ENCODE measurements at places on chromosomes 6 and 20.

DNA sequence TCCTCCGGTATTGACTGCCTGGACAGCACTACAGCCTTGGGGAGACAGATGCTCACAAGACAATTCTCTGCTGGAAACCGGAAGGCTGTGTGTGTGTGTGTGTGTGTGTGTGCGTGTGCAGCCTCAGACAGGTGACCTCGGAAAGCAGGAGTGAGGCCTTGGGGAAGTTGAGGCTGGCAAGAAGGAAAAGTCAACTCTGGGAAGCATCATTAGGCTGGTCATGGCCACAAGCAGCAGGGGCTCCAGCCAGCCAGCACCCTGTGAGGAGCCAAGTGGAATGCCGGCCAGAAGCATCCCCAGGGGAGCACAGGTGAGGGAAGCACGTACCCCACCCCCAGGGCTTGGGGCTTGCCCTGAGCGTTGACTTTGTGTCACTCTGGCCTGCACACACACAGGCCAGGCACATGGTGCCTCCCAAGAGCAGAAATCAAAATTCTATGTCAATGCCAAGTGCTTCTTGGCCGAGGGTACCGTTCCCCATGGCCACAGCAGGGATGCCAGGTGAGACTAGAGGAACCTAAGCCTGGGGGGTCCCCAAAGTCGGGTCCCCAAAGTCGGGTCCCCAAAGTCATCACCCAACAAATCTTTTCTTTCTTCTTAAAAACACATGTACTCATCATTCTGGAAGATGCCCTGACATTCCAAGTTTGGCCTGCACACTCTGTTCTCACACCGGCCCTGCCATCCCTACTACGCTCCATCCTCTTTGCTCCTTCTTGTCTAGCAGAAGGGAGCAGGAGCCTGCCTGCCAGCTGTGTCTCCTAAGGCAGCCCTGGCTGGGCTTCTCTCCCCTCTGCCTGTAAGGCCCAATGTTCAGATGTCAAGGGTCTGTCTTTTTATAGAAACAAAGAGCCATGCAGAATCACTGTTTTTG is 26.7 kb downstream of the FOXA2 start:
- DNase-seq: no peak

GRCh38 chr20:4086771-4087687 is 71.7 kb upstream of the RNF24 start:
- DNase-seq: no peak

DNA sequence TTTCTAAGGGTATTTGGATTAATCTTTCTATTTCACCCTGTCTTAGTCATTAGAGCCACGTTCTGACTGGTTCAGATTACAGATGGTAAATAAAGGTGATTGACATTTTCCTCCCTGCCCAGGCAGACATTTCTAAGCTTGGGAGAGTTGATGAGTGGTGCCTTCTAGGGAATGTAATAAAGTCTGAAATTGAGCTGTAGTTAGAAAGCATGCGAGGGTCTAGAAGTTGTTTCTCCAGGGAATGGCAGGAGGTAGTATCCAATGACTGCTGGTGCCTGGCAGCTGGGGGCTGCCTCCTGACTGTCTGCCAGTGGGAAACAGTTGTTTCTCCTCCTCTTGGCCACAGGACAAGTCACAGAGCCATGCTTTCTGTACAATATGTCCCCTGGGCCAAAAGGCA is 14.6 kb downstream of the EDN3 start:
- DNase-seq: no peak

GRCh38 chr6:118216751-118217150 is 309.7 kb downstream of the SLC35F1 start:
- DNase-seq: no peak

DNA sequence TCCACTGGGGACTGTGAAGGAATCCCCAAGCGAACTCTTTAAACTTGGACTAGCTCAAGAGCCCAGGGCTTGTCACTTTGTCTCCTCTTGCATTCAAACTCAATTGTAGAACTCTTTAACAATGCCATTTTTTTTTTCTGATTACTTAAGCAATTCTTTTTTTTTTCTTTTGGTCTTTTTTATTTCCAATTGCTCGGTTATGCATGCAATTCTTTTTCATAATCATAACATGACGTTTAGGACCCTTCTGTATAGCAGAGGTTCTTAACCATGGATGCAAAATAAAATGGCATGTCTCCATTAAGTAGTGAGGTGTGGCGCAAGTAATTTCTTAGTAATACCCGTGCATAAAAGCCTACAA is 466 bp upstream of the BFSP1 start:
- no peak for DNase-seq

GRCh38 chr6:32852018-32852843 is 1.3 kb downstream of the TAP1 start:
- DNase-seq: no peak

GRCh38 chr6:155974359-155974758 is 518.7 kb upstream of the NOX3 start:
- no peak for DNase-seq

GRCh38 chr6:96991618-96992342 is 67.3 kb downstream of the KLHL32 start:
- DNase-seq: no peak

DNA sequence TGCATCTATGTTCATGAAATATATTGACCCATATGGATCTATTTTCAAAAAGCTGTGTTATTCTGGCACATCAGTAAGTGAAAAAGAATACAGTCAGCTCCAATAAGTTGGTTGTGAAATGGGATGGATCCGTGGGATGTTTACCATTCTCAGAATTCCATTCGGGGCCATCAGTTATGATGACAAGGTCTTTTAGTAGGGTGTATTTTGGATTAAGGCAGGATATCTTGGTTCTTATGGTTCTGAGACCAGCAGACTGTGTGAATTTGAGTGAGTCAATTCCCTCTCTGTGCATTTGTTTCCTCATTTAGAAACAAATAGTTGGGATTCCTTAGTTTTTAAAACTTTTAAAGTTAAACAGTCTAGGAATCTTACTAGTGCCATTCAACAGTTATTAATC is 287.4 kb downstream of the CD109 start:
- DNase-seq: no peak

- DNase-seq: no peak
These were observed 1.1 kb upstream of the MBOAT1 start for GRCh38 chr6:20213271-20213798.

- DNase-seq: no peak
These were observed 839 bp upstream of the HRH3 start for GRCh38 chr20:62220666-62221568.

- no peak for DNase-seq
These were observed 111.6 kb downstream of the DTNBP1 start for GRCh38 chr6:15551262-15551661.

- no peak for DNase-seq
These were observed 319.7 kb upstream of the TCF21 start for GRCh38 chr6:133568970-133569889.

- no peak for DNase-seq
These were observed 503.6 kb downstream of the MMUT start for GRCh38 chr6:48959251-48960060.

GRCh38 chr6:56400273-56400672 is 152.9 kb upstream of the COL21A1 start:
- DNase-seq: no peak

- no peak for DNase-seq
These were observed 219.9 kb downstream of the ALDH8A1 start for GRCh38 chr6:134730013-134730412.

- DNase-seq: no peak
These were observed 149.1 kb upstream of the BEND3 start for GRCh38 chr6:107264357-107264840.

DNA sequence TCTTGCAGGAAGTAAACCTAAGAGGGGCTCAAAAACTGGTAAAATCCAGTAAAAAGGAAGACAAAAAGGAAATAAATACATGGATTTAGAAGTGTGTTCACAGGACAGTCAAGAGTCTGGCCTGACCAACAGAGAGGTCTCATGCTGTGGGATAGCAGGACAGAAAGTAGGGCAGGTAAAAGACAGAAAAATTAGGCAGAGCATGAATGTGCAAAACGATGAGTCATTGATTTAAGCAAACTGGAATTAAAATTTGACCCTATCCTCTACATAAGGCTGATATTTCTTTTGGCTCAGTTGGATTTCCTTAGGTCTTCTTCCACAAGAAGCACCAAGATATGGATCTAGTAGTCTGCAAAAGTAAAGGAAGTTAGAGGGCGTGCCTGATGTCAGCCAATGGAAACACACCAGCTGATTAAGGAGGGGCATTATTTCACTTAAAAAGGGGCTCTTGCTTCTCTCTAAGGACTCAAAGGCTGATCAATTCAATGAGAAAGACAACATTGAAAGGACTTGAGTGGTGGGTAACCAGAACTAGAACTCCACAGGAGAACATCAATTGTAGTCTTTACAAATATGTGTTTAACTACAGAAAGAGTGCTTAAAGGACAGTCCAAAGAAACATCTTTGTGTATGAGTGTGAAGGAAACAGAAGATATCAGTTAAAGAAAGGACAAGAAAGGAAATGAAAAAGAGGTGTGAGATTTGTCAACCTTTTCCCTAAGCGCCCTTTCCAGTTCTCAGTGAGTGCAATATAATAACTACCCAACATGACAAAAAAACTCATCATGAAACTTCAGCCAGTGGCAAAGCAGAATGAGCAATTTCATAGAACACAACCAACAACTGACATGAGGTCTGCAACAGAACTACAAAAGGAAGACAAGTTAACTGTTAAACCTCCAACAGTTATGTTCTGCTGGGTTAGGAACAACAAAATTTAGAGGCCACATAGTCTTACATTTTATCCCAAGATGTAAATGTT is 19.4 kb upstream of the MYB start:
- no peak for DNase-seq

DNA sequence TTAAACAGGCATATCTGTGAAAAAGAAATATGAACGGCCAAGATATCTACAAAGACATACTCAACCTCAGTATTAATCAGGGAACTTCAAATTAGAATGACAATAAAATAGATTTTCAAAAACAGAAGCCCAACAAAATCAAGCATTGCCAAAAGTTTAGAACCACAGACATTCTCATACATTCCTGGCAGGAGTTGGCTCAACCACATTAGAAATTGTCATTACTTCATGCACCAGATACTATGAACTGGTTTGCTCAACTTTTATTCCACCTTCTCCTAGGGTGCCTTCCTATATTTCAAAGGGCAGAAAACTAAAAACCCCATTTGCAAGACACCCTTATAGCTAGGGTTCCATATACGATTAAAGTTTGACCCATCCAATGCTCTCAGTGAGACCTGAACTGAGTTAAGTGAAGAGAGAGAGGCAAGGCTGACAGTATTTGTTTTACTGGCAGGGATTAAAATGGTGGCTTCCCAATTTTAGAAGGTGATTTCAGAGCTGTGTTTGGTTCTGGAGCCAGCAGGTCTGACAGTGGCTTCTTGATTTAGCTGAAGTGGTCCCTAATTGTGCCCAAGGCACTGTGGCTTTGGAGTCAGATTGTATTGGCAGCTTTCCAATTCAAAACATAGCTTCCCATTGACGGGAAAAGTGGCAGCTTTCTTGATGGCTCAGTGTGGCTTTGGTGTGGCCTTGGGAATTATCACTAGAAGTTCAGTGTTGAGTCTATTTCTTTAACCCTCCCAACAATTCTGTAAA is 77.1 kb upstream of the CDYL start:
- DNase-seq: no peak

GRCh38 chr6:38146021-38146733 is 326.6 kb downstream of the ZFAND3 start:
- no peak for DNase-seq

GRCh38 chr6:158758451-158758860 is 60.7 kb downstream of the EZR start:
- DNase-seq: no peak

GRCh38 chr20:45154183-45154582 is 20.5 kb upstream of the PI3 start:
- no peak for DNase-seq

GRCh38 chr6:110366256-110366655 is 8.1 kb upstream of the METTL24 start:
- DNase-seq: no peak

- DNase-seq: no peak
These were observed 130.8 kb downstream of the TPBG start for GRCh38 chr6:82494367-82494766.

- no peak for DNase-seq
These were observed 117.6 kb downstream of the TIAM2 start for GRCh38 chr6:155112757-155113156.

DNA sequence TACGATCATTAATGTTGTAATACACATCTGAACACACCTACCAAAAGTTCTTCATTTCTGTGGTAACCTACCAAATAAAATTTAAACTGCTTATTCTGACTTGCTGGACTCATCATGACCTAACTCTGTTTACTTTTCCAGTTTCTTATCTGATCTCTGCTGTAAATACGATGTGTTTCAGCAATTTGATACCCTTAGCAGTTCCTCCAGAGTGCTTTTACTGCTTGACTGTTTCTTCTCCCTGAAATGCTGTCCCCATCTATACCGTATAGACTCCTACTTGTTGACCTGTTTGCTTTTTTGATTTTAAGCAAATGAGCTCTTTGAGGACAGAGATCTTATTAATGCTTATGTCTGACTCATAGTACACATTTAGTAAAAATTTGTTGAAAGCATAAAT is 119.5 kb downstream of the SCAF8 start:
- DNase-seq: no peak

DNA sequence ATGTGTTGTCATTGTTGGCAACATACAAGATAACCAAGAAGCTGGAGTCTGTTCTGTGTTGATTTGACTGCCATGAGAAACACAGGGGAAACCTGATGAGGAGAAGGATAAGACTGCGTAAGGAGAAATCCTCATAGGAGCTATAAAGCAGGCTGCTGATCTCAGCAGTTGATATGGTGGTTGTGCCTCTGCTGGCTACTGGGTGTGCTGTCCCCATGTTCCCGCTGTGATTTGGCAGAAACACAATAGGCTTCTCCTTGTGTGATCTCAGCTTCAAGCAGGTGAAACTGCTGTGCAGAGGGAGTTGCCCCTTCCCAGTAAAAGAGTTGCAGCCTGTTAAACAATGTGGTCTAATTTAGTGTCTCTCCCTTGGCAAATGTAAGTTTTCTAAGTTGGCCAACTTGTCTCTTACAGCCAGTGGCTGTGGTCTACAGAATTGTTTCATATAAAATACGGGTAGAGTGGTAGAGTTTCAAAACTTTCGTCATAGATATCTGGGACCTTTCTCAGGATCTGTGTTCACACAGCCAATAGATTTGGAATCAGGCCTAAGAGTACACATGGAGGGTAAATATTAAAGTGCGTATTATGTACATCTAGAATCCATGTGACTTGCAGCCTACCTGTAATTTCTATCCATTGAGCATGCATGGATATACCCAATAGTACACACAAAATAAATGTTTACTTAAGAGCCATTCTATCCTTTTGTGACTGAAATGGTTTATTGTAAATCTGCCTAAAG is 78.4 kb downstream of the RNF144B start:
- DNase-seq: no peak

DNA sequence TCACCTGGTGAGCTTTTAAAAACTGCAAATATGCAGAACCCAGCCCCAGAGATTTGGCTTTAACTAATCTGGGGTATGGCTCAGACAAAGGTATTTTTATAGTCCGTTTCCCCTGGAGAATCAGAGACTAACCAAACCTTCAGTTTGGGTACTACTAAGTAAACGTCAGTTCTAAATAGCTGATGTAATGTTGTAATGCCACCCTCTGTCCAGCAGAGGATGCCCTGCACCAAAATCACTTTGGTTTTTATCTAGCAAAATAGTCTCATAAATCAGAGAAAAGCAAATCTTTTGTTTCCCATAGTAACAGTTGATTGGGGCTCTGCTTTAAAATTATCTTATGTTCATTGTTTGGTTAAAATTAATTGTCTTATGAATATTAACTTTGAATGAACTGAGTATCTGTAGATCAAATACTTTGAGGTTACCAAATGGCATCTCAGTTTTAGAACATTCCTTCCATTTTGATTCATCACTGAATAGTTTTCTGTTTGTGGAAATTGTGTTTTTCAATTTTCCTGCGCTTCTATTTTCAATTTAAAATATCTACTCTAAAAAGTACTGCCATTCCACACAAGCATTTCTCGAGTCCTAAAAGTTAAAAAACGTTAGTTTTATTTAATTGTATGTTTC is 278.3 kb upstream of the PLCB4 start:
- no peak for DNase-seq
